ENCODE measurements at places on chromosomes 2 and 18. TPM values are rescaled to one million over a fixed set of nuclear protein-coding genes. Genes with fewer than 3 reads are reported as not detected.

Gene AFF3
- total RNA-seq, result 10.2 TPM

Gene TGIF1
- 273 TPM for total RNA-seq

Gene SLC30A3
- not detected for total RNA-seq

Gene TFCP2L1
- total RNA-seq, result not detected

Gene DSG4
- total RNA-seq, result not detected

Gene SERPINB5
- total RNA-seq, result not detected

Gene SFTPB
- total RNA-seq, result not detected

Gene ZBTB7C
- under 0.01 TPM for total RNA-seq

Gene GALNT14
- 31.6 TPM for total RNA-seq

Gene PLGLB1
- total RNA-seq, result 1.5 TPM

Gene ACOXL
- not detected for total RNA-seq

Gene CLEC4F
- 0.36 TPM for total RNA-seq

Gene HAUS1
- total RNA-seq, result 53.7 TPM

Gene DES
- not detected for total RNA-seq

Gene RGPD4
- total RNA-seq, result not detected

Gene FARP2
- total RNA-seq, result 216 TPM

Gene IMPA2
- total RNA-seq, result 38.2 TPM

Gene TNFAIP6
- total RNA-seq, result 6.6 TPM

Gene OST4
- 267 TPM for total RNA-seq

Gene CDH7
- not detected for total RNA-seq

Gene SALL3
- 2.3 TPM for total RNA-seq

Gene TMEM214
- total RNA-seq, result 47.6 TPM

Gene CCDC74B
- total RNA-seq, result 2.3 TPM

Gene NXPH2
- not detected for total RNA-seq

Gene CPLX4
- total RNA-seq, result not detected

Gene BOLL
- not detected for total RNA-seq

Gene RAX
- not detected for total RNA-seq

Gene ACVR1
- total RNA-seq, result 7.9 TPM

Gene REG1B
- total RNA-seq, result not detected

Gene ANKRD30BL
- not detected for total RNA-seq

Gene LOXHD1
- total RNA-seq, result not detected

Gene ALKAL2
- total RNA-seq, result not detected

Gene LINC00305
- not detected for total RNA-seq

Gene LYG1
- total RNA-seq, result 0.77 TPM

Gene CD28
- not detected for total RNA-seq

Gene EFHD1
- 2.9 TPM for total RNA-seq

Gene MAP3K19
- total RNA-seq, result not detected

Gene GALNT5
- total RNA-seq, result 0.33 TPM

Gene ZNF804A
- not detected for total RNA-seq

Gene IL1B
- total RNA-seq, result not detected

Gene THADA
- 26.6 TPM for total RNA-seq

Gene ST6GAL2
- not detected for total RNA-seq

Gene MAL
- 25.8 TPM for total RNA-seq

Gene HRH4
- total RNA-seq, result 0.15 TPM

Gene STON1
- 0.33 TPM for total RNA-seq

Gene AGXT
- total RNA-seq, result not detected

Gene CROCC2
- not detected for total RNA-seq

Gene TRAF3IP1
- 7.6 TPM for total RNA-seq

Gene NYAP2
- total RNA-seq, result not detected

Gene AP1S3
- total RNA-seq, result 26.3 TPM

Gene UGT1A6
- not detected for total RNA-seq

Measured in melanocyte of skin (primary cell).